ENCODE measurements at places on chromosomes 1 and 21.
A peak's percentile ranks its signal among the peaks of the same experiment; 100 is the strongest.

DNA sequence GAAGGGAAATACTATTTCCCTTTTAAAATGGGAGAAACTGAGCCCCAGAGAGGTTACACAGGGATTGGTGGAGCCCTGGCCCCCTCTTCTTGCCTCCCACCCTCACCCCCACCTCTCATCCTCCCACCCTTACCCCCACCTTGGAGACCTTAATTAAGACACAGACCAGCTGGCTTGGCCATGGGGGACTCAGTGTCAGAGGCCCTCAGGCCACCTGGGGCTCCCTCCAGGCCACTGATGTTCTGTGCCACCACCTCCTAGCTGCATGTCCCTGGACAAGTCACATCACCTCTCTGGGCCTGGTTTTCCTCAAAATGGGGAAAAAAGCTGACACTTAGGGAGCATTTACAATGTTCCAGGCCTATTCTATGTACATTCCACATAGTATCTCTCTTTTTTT lies 51.5 kb downstream of the SDC3 start:
- ATAC-seq: no peak

- ATAC-seq: no peak
These were observed 15.9 kb downstream of the CLDN14 start for GRCh38 chr21:36463991-36464390.

DNA sequence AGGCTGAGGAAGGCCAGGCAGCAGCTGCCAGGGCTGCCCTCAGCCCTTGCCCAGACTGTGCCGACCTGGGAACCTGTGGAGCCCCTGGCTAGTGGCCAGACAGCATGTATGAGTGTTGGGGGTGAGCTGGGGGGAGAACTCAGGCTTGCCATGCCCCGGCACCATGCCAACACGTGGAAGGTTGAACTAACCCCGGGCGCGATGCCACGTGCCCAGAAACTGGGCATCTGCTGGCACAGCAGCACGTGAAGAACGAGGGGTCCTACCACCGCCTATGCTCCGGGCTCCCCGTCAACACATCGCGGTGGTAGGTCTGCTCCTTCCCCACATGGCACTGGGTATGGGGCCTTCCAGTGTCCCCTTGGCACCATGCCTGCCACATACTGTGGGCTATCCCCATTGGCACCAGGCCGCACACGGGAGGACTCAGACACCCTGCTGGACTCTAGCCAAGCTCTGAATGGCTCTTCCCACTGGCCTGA lies 68.7 kb downstream of the CASZ1 start:
- ATAC-seq: no peak

DNA sequence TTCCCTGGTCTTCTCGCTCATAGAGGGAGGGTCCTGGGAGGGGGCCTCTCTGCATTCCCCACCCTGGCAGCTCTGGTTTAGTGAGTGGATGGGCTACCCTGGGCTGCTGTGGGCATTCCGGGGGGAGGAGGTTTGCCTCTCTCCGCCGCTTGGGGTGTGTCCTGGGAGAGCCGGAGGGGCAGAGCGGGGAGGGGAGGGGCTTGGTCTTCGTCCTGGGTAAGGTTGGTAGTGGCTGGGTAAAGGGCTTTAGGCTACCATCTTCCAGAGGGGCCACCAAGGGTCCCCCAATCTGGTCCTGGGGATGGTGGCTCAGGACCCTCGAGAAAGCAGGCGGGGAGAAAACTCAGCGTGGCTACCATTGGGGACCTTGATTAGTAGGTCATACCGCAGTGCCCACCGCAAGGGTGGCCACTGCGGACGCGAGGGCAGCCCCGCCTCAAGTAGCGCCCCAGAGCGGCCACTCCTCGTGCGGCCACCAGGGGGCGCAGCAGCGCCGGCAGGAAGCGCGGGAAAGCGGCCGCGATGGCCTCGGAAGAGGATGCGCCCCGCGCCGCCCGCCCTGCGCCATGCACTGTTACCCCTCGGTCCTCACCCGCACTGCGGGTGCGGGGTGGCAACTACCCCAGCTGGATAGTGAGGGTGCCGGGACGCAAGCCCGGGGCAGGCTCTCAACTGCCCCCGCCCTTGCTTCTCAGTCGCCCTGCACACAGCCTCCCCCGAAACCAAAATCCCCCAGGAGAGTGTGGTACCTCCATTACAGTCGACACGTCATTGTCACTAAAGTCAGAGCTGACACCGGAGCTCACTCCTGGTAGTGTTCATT lies 44.1 kb upstream of the SLC25A33 start:
- ATAC-seq: peak; percentile 68

GRCh38 chr1:115572710-115573109 lies 69.1 kb upstream of the VANGL1 start:
- no peak for ATAC-seq

DNA sequence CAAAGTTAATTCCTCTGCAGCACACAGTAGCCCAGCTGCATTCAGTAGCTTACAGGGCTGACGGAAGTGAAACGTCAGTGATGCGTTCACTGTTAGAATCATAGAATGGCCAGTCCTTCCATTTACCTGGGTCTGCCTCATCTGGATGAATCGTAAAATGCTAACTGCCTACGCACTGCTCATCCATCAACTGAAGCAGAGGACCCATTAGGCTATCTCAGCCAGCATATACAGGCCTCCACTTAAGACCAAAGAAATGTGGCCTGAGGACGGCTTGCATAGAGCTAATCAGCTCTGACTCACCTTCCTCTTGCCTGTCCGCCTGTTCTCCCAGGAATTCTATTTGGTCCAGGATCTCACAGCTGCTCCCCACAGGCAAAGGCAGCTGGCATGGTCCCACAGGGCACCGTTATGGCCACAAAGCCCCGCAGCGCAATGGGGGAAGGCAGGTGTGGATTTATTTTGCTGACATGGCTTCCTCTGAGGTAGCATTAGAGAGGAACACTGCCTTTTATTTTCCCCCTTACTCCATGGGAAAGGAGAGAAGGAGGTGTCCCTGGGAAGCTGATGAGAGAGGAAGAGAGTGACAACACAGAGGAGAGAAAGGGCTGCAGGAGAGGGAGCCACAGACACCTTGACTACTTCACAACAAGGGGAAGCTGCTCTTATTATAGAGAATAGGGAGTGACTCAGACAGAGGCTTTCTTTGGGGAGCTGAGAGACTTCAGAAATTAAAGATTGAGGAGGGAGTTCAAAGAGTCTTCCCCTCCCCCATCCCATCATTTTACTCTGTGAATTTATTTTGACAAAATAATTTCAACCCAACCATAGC lies 177.6 kb downstream of the HHIPL2 start:
- ATAC-seq: no peak

DNA sequence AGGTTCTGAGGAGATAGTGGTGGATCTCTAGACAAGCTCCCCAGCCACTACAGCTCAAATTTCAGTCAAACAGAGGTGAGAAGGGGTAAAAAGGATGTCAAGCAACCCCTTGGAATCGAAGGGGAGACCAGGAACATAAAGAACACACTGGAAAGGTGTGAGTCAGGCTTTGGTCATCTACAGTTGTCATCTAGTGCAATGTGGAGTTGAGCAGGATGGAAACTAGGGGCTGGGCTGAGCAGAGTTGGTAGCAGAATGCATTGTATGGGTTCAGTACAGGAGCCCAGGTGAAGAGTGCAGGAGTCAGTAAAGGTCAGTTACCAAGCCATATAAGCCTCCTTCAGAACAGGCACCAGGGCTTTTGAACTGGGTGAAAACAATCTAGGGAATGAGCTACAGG lies 52.7 kb upstream of the VAV3 start:
- no peak for ATAC-seq

GRCh38 chr1:244456586-244456985 lies 4.5 kb upstream of the CATSPERE start:
- ATAC-seq: no peak

- no peak for ATAC-seq
These were observed 13.7 kb upstream of the SLC44A3 start for GRCh38 chr1:94806441-94806871.

- no peak for ATAC-seq
These were observed 18.7 kb upstream of the CD55 start for GRCh38 chr1:207302618-207303393.

- ATAC-seq: peak; percentile 37
These were observed 391 bp upstream of the KIAA1614 start for GRCh38 chr1:180912211-180912800.

GRCh38 chr21:41648591-41649031 lies 118.2 kb downstream of the RIPK4 start:
- ATAC-seq: no peak

DNA sequence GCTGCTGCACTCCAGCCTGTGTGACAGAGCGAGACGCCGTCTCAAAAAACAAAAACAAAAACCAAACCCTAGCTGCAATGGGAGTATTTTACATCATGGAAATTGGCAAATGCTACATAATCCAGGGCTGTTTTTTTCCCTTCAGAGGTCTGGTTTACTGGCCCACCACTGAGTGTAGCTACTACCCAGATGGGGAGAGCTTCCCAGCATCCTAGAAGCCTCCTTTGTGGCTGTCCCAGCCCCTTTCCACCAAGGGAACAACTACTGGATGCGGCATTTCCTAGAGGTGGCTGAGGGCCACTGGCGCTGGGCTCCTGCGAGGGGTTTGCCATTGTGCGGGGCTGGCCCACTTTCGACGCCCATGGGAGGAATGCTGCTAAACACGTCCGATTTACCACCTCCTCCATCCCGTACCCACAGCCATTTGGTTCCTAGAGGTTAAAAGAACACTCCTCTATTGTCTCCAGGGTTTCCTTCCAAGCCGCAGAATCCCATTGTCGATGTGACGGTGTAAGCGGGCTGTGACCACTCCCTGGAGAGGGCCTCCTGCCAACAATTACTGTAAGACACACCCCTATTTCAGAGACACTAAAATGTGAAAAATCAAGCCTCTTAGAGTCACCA lies 55.4 kb downstream of the RUNX3 start:
- ATAC-seq: no peak

- no peak for ATAC-seq
These were observed 14.2 kb upstream of the AMIGO1 start for GRCh38 chr1:109523706-109524105.

DNA sequence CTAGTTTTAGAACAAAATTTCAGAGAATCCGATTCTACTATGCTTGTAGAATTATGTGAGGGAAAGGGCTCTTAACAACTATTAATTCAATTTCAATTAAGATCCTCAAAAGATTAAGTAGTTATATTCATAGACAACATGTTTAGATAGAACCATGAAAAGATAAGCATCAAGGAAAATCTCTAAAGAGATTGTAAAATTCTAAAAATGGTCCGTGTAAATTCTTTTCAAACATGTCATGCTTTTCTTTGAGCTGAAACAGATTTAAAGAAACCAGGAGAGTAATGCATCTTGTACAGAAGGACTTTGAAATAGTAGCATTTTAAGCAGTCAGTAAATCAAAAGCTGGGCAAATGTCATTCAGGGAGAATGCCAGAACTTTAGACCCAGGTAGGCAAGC lies 1080.6 kb upstream of the B3GALT2 start:
- ATAC-seq: no peak

GRCh38 chr1:174156437-174156836 lies 2.9 kb upstream of the RABGAP1L start:
- no peak for ATAC-seq

DNA sequence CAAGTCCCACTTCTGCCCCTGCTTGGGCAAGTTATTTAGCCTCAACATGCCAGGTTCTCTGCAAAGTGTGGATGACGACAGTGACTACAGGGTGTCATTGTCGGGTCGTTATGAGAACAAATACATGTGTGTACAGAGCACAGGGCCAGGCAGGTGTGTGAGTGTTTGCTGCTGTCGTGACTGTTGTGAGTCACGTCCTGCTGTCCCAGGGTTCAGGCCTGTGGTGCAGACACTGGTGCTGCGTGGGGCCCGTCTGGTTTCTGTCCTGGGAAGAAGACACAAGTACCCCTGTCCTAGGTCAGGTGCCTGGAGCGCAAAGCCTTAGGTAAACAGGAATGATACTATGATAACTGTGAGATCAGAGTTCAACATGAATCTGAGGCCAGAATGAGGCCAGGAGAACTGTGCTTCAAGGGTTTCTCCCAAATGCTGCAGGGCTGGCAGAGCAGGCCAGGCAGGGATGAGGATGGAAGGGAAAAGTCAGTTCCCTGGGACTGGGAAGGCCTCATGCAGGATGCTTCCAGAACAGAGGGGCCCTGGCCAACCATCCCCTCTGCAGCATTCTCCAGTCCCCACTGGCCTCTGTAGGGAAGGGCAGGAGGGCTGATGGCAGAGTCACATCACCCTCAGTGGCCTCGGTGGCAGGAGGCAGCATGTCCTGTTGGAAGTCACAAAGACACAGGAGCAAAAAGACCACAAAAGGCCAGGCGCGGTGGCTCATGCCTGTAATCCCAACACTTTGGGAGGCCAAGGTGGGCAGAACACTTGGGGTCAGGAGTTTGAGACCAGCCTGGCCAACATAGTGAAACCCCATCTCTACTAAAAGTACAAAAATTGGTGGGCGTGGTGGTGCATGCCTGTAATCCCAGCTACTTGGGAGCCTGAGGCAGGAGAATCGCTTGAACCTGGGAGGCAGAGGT lies 15.7 kb downstream of the GPR157 start:
- no peak for ATAC-seq

DNA sequence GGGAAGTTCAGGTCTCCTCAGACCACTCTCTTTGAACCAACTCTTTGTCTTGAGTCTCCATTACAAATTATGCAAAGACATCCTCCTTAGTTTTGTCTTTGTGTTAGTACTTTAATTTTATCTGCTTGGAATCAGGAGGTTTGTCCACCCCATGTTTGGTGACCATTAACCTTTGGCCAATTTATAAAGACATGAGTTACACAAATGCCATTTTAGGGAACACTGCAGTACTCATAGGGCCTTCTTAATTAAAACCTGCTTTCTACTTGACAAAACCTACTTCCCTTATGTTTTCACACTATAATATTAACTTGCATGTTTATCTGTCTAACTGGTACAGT lies 7.9 kb upstream of the CDC73 start:
- no peak for ATAC-seq

- ATAC-seq: no peak
These were observed 12.0 kb upstream of the PHLDA3 start for GRCh38 chr1:201481004-201481380.

DNA sequence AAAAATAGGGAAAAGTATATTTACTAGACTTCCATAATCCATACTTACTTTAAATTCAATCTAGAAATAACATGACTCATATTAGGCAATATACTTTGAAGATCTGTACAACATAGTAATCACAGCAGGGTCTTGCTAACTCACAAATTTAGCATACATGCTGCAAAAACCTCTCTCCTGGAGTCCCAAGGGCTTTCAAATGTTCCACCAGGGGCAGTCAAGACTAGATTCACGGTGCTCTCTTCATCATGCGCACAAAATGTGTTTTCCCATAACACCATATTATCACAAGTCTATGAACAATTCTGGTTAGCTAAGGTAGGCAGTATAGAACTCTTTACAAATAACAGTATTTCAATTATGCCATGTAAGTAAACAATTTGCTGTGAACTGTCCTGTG lies 45.8 kb downstream of the SSX2IP start:
- ATAC-seq: no peak
